Stimulated activated CD8-positive, alpha-beta memory T cell treated with anti-CD3 and anti-CD28 coated beads, Interleukin-4, amount 100 ng/mL, for 4 hours (primary cell): ENCODE measurements at places on chromosomes 11 and 22.

- DNase-seq: no peak
These were observed 82.5 kb upstream of the PICALM start for GRCh38 chr11:86151174-86152005.

DNA sequence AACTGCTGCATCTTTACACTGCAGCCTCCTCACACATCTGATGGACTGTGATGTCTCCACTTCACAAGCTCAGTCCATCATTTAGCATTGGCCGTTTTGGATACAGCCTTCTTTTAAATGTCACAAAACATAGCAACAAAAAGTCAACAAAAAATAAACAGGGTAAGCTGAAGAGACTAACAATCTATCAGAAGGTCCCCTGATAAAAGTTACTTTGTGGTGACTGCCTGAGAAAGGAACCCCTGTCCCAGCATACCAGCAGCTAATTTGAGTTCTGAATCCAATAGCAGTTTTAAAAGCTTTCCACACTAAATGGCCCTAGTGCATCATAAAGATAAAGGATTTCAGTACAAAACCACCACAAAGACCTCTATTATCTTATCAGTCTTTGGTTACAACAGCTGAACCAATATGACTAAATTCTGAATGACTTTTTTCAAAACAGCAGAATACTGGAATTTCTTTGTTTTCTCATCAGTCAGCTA lies 162.4 kb downstream of the SOX6 start:
- no peak for DNase-seq

GRCh38 chr11:93783362-93783761 lies 720 bp upstream of the MED17 start:
- no peak for DNase-seq

GRCh38 chr11:46723359-46723680 lies 4.3 kb downstream of the F2 start:
- DNase-seq: no peak

- DNase-seq: peak; percentile 80
These were observed 28.9 kb downstream of the MFNG start for GRCh38 chr22:37457093-37457893.

GRCh38 chr11:92979176-92979575 lies 9.7 kb downstream of the MTNR1B start:
- no peak for DNase-seq

- no peak for DNase-seq
These were observed 187.1 kb downstream of the BLID start for GRCh38 chr11:121928597-121929580.

GRCh38 chr22:34579519-34579918 lies 486.4 kb upstream of the ISX start:
- DNase-seq: no peak

- no peak for DNase-seq
These were observed 57.1 kb upstream of the TCF20 start for GRCh38 chr22:42327462-42328129.

- no peak for DNase-seq
These were observed 41.1 kb downstream of the DIXDC1 start for GRCh38 chr11:111978028-111978771.

- DNase-seq: no peak
These were observed 56.7 kb downstream of the APIP start for GRCh38 chr11:34859496-34859895.

- no peak for DNase-seq
These were observed 1888.9 kb downstream of the LRRC4C start for GRCh38 chr11:39570526-39570925.

GRCh38 chr11:78037056-78037455 lies 14.0 kb upstream of the KCTD14 start:
- no peak for DNase-seq

GRCh38 chr22:33126881-33127280 lies 68.7 kb upstream of the SYN3 start:
- no peak for DNase-seq

- DNase-seq: no peak
These were observed 5.3 kb downstream of the CASP12 start for GRCh38 chr11:104892723-104893511.

- no peak for DNase-seq
These were observed 1.1 kb downstream of the APLP2 start for GRCh38 chr11:130070846-130071200.

GRCh38 chr11:117443266-117444186 lies 115.9 kb downstream of the CEP164 start:
- no peak for DNase-seq

GRCh38 chr11:61417670-61418069 lies 12.1 kb downstream of the CPSF7 start:
- DNase-seq: no peak

DNA sequence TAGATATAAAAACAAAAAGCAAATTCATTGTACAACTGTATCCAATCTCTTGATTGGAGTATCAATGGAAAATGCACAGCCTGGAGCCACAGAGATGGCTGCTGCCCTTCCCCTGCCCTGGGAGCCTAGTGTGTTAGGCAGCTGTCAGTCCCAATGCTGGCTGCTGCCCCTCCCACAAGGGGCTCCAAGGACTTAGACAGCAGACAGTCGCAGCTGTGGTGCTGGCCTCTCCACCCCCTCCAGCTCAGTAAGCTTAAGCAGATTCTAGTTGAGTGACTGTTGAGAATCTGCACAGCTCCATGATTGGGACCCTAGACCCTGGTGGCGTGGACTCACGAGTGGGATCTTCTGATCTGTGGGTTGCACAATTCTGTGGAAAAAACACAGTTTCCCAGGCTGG lies 1511.2 kb downstream of the FAM181B start:
- no peak for DNase-seq

GRCh38 chr22:44928136-44928463 lies 81.7 kb downstream of the PHF21B start:
- no peak for DNase-seq

GRCh38 chr11:27693398-27693797 lies 6.9 kb downstream of the BDNF start:
- no peak for DNase-seq

- DNase-seq: no peak
These were observed 39.4 kb downstream of the CYP2R1 start for GRCh38 chr11:14852571-14853177.

DNA sequence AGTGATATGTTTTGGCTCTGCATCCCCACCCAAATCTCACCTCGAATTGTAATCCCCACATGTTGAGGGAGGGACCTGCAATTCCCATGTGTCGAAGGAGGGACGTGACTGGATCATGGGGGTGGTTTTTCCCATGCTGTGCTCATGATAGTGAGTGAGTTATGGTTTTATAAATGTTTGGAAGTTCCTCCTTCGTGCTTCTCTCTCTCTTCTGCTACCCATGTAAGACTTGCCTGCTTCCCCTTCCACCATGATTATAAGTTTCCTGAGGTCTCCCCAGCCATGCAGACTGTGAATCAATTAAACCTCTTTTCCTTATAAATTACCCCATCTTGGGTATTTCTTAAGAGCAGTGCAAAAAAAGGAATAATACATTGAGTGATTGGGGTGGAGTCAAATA lies 7.3 kb upstream of the CEP295 start:
- no peak for DNase-seq

DNA sequence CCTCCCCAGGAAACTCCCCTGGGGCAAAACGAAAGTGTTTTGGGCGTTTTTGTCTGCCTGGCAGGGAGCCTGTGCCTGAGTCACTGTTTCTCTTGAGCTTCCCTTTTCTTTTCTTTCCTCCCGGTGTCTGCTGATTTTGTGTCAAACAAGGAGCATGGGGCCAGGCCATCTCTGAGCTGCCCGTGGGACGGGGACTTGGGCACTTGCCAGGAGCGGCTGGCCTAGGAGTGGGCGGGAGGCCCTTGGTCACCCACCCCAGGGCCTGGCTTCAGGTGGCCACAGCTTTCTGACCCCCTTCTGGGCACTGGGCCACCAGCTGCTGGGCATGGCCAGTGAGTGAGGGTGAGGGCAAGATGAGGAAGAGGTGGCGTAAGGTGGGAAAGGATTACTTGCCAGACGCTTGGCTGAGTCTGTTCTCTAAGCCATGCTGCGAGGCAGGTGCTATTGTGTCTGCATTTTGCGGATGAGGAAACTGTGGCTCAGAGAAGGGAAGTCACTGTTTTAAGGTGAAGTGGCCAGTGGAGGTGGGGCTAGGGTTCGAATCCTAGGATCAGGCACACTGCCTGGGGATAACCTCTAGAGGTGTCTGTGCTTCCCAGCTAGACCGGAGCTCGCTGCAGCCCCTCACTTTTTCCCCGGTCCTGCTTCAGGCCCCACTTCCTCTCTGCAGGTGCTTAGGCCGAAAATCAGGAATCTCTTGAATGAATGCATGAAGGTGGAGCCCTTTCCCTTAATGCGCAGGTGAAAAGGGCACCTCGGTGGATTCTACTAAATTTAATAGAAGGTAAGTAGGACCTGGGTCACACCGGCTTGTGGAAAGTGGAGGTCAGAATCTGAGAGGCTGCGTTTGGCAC lies 7.8 kb upstream of the NFAM1 start:
- no peak for DNase-seq

- peak; percentile 74 for DNase-seq
These were observed 734 bp downstream of the PRDM11 start for GRCh38 chr11:45147017-45147728.

DNA sequence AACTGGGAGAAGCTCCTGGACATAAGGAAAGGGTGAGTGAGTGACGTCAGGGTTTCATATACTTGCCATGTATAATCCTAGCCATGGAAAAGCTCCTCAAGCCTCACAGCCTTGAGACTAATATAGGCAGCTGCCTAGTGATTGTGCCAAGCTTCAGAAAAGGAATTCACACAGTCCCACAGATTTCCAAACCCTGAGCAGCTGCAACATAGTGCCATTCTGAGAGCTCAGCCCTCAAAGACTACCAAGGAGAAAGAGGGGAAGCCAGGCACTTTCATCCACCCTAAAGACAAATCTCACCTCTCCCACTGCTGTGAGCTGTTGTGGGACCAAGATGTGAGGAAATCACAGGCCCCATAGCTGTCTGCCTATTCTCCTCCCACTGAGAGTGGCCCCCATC lies 707.9 kb upstream of the ANO5 start:
- DNase-seq: no peak

DNA sequence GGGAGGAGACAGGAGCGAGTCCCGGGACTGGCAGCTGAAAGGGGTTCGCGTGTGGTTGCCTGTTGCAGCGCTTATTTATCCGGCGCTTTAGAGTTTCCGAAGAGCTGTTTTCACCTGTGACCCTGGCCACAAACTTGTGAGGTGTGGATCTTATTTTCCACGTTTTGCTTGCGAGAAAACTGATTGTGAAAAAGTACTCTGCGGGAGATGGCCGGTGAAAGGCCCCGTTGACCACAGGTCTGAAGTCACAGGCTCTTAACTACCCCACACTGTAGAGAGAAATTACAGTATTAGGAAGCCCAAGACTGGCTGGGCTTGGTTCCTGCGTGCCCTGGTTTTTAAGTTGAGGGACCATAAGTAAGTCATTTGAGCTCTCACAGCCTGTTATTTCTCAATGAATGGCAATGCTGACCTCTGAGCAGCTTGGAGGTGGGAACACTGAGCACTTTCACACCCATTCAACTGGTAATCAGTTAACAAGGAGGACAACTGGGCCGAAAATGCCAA lies 379 bp upstream of the RAB38 start:
- DNase-seq: no peak

GRCh38 chr11:47007579-47007978 lies 71.0 kb downstream of the CSTPP1 start:
- DNase-seq: no peak

GRCh38 chr11:4039011-4039410 lies 55.6 kb upstream of the RRM1 start:
- no peak for DNase-seq

DNA sequence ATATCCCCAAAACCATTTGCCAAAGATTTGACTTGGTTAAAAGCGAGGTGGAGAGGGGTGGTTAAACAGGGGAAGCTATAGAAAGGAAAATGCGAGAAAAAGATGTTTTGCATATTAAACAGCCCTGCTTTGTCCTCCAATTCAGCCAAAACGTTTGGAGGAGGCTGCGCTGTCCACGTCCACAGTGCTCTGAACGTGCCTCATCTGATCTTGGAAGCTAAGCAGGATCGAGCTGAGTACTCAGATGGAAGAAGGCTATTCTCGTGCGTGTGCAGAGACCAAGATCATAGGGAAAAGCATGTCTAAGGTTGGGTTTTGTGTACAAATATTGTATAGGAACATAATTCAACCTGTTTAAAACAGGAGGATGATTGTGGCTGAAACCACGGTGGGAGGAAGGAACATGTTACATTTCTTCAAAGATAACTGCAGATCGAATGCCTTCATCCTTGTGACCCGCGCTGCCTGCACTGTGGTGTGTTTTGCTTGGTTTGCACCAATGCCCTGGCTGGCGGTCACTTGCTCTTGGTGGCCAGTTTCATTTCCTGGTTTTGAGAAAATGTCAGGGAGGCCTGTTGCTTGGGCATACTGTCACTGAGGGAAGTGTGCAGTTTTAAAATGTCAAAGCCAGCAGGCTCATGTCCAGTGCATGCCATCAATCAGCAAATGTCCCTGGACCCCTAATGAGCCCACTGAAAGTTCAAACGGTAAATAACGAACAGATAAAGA lies 40.4 kb downstream of the FLI1 start:
- no peak for DNase-seq

GRCh38 chr11:43942662-43943371 lies 380 bp downstream of the C11orf96 start:
- DNase-seq: no peak

GRCh38 chr22:36512333-36512732 lies 5.5 kb upstream of the FOXRED2 start:
- DNase-seq: no peak

DNA sequence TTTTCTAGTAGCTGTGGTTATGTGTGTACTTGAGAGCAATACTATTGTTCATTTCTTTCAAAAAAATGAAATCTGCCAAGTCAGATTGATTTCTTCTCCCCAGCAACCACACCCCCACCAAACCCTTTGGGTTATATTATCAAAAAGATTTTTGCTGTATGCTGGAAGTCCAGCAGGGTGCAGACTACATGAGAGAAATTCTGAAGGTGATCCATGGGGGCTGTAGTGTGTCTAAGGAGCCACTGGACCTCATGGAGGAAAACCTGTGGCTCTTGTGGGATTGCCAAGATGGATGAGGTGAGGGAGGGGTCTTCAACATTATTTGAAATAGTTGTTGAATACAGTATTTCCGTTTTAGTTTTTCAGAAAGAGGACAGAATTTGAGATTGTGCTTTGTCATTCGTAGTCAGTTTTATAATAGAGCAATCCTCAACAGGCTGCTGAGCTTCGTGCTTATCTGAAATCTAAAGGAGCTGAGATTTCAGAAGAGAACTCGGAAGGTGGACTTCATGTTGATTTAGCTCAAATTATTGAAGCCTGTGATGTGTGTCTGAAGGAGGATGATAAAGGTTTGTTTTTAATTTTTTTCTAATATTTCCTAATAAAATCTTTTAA lies 3.1 kb downstream of the EIF3M start:
- no peak for DNase-seq

DNA sequence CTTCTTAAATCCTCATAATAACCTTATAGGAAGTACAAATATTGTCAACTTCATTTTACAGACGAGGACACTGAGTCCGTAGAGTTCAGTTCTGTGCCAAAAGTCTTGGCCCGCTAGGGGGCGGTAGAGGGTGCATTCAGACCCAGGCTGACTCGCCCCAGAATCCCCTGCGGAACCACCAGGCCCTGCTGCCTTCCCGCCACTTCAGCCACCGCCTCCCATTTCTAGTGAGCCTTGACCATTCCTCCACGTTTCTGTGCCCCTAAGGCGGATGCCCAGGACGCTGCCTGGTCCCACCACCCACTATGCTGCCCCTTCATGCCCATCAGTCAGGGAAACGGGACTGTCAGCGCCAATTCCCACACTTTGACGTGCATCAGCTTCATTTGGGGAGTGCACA lies 19.1 kb downstream of the SYT13 start:
- DNase-seq: no peak
